Mesenteric fat pad (tissue), 1 donor: ENCODE measurements at places on chromosomes 4 and X. TPM values are rescaled to one million over a fixed set of nuclear protein-coding genes. Genes with fewer than 3 reads are reported as not detected.

DNA sequence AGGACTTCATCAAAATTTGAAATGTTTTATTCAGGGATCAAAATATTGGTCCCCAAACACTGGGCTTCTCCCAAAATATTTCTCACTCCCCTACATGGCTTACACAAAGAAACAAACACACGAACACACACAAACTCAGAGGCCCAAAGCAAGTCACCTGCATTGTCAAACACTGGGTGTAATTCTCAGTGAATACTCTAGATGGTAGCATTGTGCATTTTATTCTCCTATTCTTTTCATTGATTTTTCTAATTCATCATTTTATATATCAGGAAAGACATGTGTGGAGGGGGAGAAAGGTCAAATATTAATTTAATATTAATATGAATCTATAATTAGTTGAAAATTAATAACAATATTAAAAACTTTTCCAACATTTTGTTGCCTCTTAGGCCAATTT, 72.3 kb upstream of the TNMD start:
- no peak for DNase-seq

- DNase-seq, result no peak
Observed at GRCh38 chrX:151970027-151970426, 4.4 kb downstream of the GABRE start.

GRCh38 chrX:108064613-108065012, 19.7 kb downstream of the VSIG1 start:
- DNase-seq, result no peak

DNA sequence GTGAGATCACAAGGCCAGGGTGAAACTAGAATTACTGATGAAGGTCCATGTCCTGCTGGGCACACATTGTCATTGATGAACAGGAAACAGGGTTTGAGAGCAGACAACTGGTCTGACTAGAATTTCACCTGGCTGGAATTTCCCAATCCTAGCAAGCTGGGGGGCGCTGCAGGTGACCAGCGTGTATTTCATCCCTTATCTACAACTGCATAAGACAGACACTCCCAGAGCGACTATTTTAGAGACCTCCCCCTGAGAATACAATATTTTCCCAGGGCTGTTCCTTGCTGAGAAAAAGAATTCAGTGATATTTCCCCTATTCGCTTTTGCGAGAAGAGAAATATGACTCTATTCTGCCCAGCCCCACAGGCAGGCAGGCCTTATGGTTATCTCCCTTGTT, 432.6 kb upstream of the GALNT7 start:
- DNase-seq, result no peak

- DNase-seq, result no peak
Observed at GRCh38 chrX:18294893-18295292, 59.6 kb downstream of the SCML2 start.

- no peak for DNase-seq
Observed at GRCh38 chr4:167274351-167274750, 40.1 kb upstream of the SPOCK3 start.

GRCh38 chr4:126495163-126495752, 1137.5 kb upstream of the INTU start:
- DNase-seq, result no peak

DNA sequence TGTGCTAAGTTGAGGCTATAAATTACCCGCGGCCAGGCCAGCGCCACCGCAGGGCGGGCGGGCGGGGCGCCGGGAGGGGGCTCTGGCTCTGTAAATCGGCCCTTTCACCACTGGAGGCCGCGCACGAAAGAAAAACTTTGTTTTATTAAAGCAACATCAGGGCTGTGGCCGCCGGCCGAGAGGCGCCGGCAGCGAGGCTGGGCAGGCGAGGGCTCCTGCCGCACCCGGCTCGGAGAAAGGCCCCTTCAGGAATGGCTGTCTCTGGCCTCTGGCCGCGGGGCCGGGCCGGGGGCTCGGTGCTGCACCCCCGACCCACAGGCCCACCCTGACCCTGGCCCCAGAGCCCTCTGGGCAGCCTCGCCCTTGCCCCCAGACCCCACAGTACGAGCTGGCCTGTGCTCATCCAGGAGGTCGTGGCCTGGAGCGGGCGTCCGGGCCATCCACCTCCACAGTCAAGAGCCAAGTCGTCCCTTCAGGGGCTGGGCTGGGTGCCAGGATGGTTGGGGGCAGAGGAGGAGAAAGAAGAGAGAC, 29.5 kb upstream of the FGFR3 start:
- DNase-seq, result no peak

GRCh38 chr4:8724436-8725070, 132.0 kb downstream of the CPZ start:
- DNase-seq, result peak; percentile 73

GRCh38 chrX:107551546-107551945, 76.8 kb upstream of the PRPS1 start:
- no peak for DNase-seq

- no peak for DNase-seq
Observed at GRCh38 chr4:32847461-32847860, 2127.3 kb downstream of the PCDH7 start.

DNA sequence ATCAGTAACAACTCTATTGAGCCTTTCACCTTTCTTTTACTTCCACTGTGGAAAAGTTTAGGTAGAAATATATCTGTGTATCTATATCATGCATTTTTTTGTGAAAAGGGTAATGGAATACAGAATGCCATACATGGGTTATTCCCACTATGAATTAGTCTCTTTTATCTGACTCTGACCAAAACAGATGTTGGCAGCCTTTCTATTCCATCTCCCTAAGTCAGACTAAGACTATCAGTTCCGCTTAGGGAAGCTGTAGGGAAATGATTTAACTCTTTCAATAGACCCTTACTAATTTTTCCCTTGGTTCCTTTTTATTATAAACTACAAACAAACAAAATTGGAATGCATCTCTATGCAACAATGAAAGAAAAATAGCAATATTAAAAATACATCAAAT, 92.3 kb upstream of the LEF1 start:
- no peak for DNase-seq

GRCh38 chr4:71827826-71828225, 43.9 kb upstream of the GC start:
- no peak for DNase-seq

- DNase-seq, result no peak
Observed at GRCh38 chr4:8332038-8332857, 62.7 kb downstream of the HTRA3 start.

GRCh38 chr4:183887351-183887750, 17.8 kb upstream of the STOX2 start:
- no peak for DNase-seq

DNA sequence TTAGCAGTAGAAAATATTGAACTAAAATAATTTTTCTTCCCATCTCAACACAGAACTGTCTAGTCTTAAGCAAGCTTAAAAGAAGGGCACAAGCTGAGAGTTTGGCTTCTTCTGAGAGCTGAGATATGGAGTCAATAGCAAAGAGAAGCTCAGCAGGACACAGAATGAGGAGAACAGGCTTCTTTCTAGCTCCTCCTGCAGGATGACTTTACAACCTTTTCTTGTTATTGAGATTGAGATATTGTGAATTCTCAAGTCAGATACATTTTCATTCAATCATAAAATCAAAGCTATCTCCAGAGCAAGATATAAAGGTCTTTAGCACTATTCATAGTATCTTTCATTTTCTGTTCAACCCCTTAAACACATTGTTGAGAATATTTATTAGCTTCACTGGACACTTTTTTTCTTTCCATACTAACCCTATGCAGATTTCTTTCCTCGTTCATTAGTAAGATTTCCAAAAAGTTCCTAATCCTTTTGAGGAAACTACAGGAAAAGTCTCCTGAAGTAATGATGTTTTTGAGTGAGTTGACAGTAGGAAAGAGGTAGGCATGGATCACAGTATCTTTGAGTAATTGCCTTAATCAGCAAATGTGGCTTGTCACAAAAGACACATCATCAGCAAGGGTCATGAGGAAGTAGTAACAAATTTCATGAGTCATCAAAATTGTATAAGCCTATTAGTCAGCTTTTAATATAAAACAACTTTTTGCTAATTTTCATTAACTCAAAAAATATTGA, 17.8 kb upstream of the CXCL3 start:
- no peak for DNase-seq

DNA sequence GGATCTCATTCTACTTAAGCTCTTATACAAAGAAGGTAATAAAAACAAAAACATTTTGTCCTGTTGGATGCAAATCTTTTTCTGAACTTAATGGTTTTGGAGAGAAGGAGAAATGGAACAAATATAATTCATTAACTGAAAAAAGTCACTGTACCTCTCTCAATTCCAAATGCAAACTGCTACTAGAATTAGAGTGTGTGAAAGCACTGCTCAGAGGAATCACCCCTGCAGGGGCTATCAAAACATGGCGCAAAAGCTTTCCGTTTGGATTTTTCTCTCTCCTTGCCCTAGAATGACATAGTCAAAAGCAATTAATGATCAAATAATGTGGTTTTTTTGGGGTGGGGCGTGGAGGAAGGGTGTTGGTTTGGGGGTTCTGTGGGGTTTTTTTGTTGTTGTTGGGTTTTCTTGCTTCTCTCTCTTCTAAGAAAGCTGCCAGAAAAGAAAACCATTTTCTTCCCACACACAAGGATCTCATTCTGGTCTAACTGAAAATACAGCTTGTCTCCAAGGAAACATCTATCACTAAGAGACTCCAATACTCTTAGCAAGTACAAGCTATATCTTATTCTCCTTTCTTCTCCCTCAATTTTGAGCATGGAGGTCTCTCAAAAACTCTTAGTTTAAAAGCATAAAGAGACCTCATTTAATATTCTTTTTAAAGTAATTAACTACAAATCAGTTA, 41.6 kb downstream of the USP46 start:
- no peak for DNase-seq

DNA sequence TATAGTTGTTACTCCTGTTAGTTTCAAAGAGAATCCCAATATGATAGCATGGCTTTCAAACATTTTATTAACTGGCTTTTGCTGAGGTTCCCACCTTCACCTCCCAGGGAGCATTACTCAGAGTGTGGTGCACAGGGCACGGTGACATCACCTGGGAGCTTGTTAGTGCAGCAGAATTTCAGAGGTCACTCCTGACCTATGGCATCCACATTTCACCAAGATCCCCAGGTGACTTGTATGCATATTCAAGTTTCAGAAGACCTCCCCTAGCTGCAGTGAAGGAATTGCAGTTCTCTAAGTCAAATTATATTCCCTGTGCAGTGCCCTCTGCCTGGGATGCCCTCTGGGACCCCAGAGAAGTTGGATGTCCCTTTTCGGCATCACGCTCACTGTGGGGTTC, 29.7 kb upstream of the LNX1 start:
- no peak for DNase-seq

DNA sequence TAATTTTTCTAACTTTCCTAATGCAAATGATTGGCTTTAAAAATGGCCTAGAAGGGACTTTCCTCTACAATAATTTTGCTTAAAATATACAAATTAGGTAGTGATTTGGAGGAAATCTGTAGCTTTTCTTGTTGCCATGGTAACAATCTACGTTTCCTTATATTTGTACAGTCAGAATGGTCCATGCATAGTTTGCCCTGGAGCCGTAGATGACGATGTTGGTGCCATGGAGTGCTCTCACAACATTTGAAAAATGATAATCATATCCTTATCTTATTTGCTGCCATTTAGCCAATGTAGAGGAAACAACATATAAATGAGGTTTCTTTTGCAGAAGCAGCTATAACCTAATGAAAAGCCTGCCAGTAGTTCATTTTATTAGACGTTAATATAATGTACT, 89.0 kb upstream of the NMU start:
- no peak for DNase-seq

GRCh38 chr4:84710548-84710947, 127.6 kb downstream of the CDS1 start:
- DNase-seq, result no peak

- peak; percentile 72 for DNase-seq
Observed at GRCh38 chrX:72041871-72042851, 89.6 kb downstream of the RTL5 start.

DNA sequence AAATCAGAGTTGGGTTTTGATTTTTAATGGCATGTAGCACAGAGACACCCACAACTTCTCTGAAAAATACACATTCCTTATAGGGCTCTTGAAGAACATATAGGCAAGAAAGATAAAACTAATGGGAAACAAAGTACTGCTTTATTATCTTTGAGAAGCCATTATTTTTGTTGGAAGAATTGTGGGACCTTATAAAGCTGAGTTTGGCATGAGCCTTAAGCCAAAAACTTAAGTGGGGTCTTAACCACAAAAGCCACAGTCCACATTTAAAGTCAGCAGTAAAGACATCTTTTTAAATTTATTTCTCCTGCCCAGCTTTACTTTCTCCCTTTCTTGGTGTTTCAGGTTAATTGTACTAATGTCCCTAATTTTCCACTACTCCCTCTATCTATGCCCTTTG, 1297.3 kb downstream of the C4orf33 start:
- DNase-seq, result no peak

DNA sequence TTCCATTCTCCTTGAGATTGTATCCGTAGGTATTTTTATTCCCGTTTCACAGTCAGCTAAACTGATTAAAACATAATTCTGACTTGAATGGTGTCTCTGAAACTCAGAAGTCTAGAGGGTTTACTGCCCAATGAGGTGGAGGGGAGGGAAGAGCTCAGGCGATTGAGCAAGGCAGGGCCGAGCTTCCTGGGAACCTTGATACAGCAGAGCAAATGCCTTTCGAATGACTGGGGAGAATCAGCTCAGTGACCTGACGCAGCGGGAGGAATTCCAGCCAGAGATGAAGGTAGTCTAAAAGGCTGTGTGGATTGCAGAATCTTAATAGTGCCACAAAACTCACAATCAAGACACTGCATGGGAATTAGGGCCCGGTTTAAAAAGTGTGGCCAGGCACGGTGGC, 233.6 kb downstream of the EVC2 start:
- no peak for DNase-seq

DNA sequence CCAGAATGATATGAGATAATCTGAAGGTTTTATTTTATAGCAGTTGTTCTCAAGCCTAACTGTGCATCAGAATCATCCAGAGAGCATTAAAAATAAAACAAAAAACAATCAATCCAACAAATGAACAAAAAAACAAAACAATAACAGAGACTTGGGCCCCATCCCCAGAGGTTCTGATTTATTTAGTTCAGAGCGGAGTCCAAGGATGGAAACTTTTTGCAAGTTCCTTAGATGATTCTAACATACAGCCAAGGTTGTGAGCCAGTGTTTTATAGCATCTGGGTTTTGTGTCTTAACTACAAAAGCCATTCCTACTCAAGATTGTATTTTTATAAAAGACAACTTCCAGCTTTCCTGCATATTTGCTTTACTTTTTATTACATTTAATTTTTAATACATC, 59.4 kb upstream of the GRPR start:
- DNase-seq, result no peak

- no peak for DNase-seq
Observed at GRCh38 chr4:91681091-91681490, 622.7 kb upstream of the GRID2 start.

Gene NOCT
- 28.6 TPM for total RNA-seq

Gene TKTL2
- not detected for total RNA-seq

Gene SMIM20
- total RNA-seq, result 25.7 TPM

Gene C4orf54
- total RNA-seq, result not detected

Gene GAGE12F
- not detected for total RNA-seq

Gene SSX1
- not detected for total RNA-seq

Gene F8A3
- 19.4 TPM for total RNA-seq

Gene PGAM4
- not detected for total RNA-seq

Gene PPEF2
- not detected for total RNA-seq

Gene S100G
- not detected for total RNA-seq

Gene GPR78
- total RNA-seq, result not detected

Gene EMCN
- total RNA-seq, result 30.0 TPM
